Motor neuron (in vitro differentiated cells): ENCODE measurements at places on chromosomes 7 and 10.

- ATAC-seq = no peak
Measured at GRCh38 chr7:27142580-27143022, 880 bp downstream of the HOXA5 start.

- ATAC-seq = no peak
Measured at GRCh38 chr7:112080441-112080840, 125.8 kb downstream of the DOCK4 start.

DNA sequence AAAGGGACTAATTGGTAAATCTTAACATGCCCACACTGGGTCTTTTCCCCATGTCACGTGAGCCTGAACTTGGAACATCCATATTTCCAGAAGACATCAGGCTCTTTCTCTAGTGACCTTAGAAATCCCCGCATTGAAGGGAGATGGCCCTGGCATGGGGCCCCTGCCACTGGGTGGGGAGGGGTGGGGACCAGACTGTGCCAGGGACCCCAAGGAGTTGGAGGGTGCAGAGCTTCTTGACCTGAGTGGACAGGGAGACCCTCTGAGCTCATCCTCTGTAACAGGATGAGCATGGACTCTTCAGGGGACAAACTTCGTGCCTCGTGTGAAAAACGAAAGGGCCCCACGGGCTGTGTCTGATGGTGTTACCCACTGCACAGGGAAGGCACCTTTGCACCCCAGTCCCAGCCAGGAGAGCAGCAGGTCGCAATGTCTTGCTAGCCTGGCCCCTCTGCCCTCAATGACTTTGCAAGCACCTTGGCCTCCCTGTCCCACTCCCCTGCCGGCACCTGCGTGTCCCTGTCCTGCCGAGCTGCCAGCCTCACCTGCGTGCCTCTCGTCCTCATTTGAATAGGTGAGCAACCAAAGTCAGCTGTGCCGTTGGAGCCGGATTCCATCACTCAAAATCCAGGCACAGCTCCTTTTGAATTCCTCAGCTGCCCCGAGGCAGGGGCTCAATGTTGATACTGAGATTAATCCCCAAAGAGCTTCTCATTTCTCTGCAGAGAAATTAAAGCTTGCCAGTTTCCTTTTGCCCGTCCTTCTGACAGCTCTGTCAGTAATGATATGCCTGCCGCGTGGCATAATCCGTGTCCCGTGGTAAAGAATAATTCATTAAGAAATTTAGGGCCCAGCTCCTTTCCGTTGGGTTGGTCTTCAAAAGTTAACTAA, 234.9 kb downstream of the EBF3 start:
- ATAC-seq = no peak

DNA sequence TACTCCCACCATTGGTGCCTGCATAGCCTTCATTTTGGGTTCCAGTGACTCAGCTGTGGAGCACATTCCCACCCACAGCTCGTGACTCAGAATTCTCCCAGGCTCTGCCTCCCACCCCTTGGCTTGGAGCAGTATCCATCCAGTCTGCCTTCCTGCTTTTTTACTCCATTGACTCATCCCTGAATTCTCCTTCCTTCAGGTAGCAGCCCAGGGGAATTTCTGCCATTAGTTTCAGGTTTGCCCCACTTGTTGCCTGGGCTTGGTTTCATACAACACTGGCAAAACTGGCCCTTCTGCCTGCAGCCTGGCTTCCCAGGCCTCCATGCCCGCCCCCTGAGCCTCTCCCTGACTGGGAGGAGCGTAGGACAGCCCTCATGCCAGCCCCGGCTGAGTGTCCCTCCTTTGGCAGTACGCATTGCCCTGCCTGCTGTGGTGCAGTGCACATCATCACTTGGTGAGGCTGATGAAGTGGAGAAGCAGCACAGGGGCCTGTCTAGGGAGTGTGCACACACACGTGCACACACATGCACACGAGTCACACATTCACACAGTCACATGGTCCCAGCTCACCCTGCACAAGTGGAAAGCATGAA, 55.0 kb downstream of the SNX10 start:
- ATAC-seq = no peak

DNA sequence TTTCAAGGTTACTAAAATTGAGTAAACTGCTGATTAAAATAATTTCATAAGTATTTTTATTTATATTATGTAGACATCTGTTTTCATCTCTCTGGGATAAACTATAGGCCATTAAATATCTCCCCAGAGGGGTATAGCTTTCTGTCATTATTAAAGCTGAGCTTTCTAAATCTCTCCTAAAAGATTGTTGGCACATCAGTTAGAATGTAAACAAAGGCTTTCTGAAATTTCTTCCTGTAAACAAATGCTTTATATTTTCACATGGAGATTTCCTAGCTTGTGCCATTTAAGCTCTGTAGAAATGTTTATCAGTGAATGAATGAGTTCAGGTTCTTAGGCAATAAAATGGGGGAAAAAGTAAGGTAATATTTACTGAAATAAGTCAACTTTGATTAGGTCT, 35.7 kb downstream of the PPP1R9A start:
- ATAC-seq = no peak

DNA sequence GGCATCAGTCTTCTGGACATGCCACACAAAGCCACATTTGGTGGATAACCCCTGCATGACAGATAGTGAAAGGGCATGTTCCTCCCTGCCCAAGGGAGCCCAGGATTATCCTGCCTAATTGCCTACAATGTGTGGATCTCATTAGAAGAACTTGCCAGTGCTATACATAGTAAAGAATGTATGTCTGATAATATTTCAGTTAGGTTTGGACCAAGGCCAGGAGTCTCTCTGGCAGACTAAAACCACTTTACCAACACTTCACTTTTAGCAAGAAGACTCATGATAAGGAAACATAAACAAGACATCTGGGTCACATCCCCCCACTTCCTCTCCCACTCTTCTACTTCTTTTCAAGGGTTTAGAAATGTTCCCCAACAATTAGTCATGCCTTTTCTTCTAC, 196.7 kb downstream of the MTERF1 start:
- ATAC-seq = no peak

GRCh38 chr7:133978502-133979295, 148.4 kb upstream of the LRGUK start:
- ATAC-seq = no peak

DNA sequence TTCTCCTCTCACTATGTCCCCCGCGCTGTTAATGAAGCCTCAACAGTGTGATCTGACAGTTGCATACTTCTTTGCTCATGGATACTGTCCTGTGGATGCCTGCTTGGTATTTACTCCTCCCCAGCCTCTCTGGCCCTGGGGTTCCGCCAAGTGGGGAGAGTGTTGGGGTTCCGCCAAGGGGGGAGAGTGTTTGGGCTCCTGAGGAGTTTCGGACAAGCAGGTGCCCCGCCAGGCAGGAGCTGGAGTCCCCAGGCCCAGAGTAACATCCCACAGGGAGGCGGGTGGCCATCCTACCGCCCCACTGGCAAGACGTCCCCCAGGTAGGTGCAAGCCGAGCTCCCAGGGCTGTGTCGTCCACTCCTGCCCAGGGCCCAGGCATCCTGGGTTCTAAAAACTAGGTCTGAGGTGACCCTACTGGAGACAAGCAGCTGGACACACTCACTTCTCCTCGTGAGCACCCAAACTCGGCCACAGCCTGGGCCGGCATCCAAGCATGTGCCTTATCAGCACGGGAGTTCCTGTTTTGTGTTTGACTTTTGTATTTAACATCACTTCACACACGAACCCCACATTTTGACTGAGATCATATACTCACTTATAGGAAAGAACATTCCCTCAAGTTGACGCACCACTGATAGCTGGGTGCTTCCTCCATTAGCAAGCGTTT, 34.2 kb downstream of the CAMK2B start:
- no peak for ATAC-seq

DNA sequence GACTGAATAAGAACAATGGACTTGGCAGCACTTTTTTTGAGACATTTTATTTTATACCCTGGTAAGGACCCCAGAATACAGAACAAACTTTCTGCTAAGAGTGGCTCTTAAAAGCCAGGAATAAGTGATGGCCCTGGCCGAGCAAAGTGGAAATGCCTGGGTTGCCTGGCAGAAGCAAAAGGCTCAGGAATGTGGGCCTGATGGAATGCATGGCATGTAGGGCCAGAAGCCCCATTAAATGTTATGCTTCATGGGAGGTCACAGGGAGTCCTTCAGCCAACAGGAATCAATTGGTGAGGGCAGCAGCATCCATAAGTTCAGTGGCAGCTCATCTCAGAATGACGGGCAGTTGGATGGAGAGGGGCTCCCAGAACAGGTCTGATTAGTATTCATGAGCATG, 301.5 kb upstream of the CACNA2D1 start:
- ATAC-seq = peak; percentile 53

GRCh38 chr10:17811146-17811865, 2.2 kb downstream of the MRC1 start:
- no peak for ATAC-seq

GRCh38 chr7:151249732-151250072, 1.2 kb upstream of the SMARCD3 start:
- ATAC-seq = no peak

- ATAC-seq = no peak
Measured at GRCh38 chr7:142793156-142793555, 22.4 kb downstream of the PRSS2 start.

GRCh38 chr10:97071496-97071895, 114.3 kb downstream of the SLIT1 start:
- peak; percentile 34 for ATAC-seq

GRCh38 chr7:113339661-113340060, 221.3 kb upstream of the SMIM30 start:
- ATAC-seq = no peak

- ATAC-seq = peak; percentile 99
Measured at GRCh38 chr7:142535123-142535779, 214.0 kb upstream of the PRSS1 start.

DNA sequence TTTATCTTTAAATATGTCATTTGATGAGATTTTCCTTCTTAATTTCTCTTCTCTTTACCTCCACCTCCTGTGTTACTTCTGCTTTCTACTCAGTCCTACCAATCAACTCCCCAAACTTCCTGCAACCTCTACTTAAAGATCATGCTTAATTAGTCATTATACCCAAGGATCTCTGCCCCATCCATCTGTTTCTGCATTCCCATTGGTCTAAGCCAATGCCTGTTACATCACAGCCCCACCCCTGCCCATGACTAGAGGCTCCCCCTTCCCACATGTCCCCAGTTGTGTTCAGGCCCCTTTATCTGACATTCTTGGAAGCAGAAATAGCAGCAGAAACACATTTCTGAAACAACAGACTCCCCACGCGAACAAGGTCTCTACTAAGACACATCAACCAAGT, 319.1 kb upstream of the NFE2L3 start:
- ATAC-seq = no peak

DNA sequence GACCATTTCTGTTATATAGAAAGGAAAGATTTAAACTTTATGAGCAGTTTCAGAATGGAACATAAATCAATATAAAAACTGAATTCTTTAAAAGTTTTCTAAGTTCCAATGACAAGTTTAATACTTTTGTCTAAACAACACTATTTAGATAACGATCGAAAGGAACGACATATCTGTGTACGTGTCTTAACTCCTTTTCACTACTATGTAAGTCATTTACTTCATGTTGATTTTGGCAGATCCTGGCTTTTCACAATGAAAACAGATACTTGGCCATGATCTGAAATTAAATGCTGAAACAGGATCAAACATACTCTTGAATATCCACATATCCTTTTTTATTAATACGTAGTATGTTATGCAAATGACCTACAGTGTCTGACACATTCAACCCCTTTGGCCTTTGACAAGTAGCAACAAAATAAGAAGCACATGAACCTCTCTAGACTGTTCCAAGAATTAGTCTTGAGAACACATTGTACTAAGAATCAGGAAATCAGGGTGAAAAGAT, 41.9 kb downstream of the RNLS start:
- no peak for ATAC-seq

- peak; percentile 11 for ATAC-seq
Measured at GRCh38 chr7:152435384-152436110, at the start of gene KMT2C. KMT2C (minus strand) TSS chr7:152436003; CDS start chr7:152435786, 217 bp downstream.

DNA sequence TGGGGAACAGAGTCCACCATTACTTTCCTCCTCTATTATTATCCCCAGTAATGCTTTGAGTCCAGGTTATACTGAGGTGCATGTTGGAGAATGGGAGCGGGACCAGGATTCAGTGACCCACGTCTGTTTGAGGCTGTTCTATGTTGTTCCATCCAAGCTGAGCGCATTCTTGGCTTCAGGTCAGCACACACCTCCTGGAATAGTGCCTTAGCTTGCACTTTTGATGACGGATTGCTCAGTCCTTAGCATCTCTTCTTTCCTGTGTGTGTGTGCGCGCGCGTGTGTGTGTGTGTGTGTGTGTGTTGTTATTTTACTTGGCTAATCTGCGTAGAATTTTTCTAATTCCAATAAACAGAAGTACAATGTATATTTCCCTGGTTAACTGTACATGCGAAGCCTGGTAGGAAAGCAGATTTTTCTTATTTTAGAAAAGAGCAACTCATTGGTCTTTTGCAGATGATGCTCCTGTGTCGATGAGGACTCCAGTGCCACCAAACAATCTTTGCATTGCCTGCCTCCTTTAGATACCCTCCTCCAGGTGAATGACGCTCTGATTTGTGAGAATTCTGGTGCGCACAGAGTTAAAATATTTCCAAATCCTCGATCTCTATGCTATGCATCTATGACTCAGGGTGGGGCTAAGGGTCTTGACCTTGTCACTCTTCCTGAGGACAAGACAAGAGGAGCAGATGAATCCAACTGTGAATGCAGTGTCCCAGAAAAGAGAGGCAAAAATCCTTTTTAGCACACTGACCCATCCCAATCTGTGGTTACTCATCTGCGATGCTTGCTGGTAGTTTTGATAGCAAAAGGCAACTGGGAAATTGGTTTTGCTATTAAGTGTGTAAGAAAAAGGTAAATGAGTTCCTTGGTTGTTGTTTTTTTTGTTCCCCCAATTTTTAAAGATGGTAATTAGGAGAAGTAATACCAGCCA, 13.3 kb upstream of the CELF2 start:
- peak; percentile 53 for ATAC-seq

DNA sequence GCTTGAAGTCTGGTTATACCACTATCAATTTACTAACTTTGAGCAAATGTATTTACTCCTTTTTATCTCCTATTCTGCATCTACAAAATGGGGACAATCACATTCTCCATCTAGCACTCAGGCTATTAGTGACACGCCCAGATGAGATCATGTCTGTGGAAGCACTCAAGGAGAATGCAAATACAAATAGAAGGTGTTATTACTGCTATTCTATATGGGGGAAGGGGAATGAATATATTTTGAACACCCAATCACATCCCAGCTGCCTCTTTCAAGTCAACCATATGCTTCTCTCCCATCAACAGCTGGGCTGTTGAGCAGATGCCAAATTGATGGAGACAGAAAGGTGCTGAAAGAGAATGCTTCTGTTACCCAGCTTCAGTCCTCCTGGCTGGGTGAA, 23.5 kb downstream of the SGMS1 start:
- no peak for ATAC-seq

DNA sequence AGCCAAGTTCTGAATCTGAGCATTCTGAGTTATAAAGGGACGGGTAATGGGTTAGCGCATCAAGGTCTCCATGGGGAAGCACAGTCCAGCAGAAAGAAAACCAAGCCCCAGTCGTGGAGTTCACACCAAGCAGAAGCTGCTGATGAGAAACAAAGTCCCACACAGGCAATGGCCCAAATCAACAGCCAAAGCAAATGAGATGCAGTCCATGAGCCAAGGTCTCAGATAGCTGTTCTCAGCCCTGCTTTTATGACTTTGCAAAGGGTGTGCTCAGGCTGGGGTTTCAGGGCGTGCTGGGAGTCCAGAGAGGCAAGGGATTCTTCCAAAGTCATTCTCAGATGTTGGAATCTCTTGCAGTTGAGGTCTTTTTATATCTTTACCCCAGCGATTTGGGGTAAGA, 32.0 kb downstream of the THNSL1 start:
- ATAC-seq = no peak

GRCh38 chr7:34041707-34042106, 136.4 kb downstream of the BMPER start:
- ATAC-seq = no peak

GRCh38 chr10:132187430-132188138, 836 bp downstream of the DPYSL4 start:
- no peak for ATAC-seq
